ENCODE measurements at places on chromosomes 7 and 10.

DNA sequence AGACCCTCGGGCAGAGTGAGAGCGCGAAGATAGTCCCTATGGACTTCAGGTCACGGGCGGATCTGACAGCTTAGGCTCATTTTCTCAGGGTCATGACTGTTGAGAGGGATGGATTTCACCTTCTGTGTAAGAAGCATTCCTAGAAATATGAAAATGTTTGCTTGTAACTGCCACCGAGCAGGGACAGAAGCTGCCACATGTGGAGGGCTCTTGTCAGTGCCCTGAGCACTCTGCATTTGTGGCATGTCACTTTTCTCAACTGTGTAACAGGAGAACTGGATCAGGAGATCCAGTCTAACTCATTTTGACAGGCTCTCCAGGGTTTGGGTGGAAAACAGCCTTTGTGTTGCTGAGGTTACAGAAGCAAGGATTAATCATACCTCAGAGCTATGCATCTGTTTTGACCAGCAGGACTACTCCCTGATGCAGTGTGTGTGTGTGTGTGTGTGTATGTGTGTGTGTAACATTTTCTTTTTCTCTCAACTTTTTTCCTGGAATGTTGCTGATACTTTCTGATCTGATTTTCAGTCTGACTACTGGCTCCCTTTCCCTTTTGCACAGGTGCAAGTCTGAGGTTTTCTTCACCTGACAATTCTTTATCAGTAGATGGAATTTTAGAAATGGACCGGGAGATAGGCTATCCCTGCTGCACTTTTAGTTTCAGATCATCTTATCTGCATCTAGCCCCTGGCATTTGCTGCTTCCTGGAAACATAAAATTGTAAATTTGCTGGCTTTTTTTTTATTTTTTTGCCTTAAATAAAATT lies 183.3 kb downstream of the STK31 start:
- no peak for DNase-seq

GRCh38 chr10:600234-600633 lies 89.2 kb downstream of the DIP2C start:
- DNase-seq: peak; percentile 36

DNA sequence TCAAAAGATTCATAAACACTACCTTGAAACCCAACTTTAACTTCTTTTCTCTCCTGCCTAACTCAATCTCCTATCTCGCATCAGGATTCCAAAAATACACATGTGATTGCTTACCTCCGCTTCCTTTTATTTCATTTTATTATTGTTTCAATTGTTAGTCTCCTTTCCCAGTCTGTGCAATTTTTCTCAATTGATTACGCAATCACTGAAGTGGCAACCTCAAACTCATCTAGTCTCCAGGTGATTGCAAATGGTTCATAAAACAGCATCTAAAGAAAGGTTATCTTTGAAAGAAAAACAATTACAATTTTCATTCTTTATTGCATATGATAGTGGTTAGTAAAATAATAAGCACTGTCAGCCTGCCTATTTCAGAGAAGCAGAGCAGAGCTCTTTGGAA lies 45.6 kb downstream of the CHRM2 start:
- no peak for DNase-seq

GRCh38 chr7:140049339-140050024 lies 13.3 kb downstream of the PARP12 start:
- no peak for DNase-seq

DNA sequence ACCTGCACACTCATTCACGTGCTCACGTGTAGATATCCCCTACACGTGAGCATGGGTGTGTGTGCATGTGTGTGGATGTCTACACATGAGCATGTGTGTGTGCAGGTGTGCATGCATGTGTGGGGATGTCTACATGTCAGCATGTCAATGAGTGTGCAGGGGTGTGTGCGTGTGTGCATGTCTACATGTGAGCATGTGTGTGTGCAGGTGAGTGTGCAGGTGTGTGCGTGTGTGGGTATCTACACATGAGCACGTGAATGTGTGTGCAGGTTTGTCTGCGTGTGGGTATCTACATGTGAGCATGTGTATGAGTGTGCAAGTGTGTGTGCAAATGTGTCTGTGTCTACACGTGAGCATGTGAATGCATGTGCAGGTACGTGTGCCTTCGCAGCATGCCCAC lies 274.8 kb downstream of the PTPRN2 start:
- DNase-seq: no peak

GRCh38 chr7:21542891-21543527 lies at the start of gene DNAH11:
DNAH11 (plus strand) TSS chr7:21543039; CDS start chr7:21543246, 207 bp downstream.
- DNase-seq: peak; percentile 62

DNA sequence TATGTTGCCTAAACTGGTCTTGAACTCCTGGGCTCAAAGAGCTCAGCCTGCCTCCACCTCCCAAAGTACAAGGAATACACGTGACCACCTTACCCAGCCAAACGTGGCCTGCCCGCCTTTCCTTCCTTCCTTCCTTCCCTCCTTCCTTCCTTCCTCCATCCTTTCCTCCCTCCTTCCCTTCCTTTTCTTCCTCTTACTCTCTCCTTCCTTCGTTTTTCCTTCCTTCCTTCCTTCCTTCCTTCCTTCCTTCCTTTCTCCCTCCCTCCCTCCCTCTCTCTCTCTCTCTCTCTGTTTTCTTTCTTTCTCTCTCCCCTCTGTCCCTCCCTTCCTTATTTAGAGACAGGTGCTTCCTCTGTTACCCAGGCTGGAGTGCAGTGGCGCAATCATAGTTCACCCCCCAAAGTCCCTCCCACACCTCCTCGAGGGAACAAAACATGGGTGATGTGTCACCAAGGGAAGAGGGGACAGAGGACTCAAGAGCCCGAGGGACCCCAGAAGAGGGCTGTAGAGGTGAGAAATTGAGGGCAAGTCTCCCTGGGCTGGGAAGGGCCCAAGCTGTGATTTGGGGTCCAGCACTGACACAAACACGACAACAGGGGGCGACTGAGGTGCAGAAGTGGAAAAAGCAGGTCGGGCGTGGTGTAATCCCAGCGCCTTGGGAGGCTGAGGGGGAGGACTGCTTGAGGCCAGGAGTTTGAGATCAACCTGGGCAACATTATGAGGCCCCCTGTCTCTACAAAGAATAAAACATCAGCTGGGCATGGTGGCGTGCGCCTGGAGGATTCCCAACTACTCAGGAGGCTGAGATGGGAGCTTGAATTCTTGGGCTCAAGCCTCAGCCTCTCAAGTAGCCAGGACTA lies 28.1 kb downstream of the EPHB4 start:
- DNase-seq: peak; percentile 77

- DNase-seq: no peak
Observed at GRCh38 chr10:96272316-96273280, 1.2 kb upstream of the BLNK start.

- peak; percentile 87 for DNase-seq
Observed at GRCh38 chr7:953547-954327, 743 bp downstream of the ADAP1 start.

GRCh38 chr7:33421429-33421828 lies 292.1 kb downstream of the BBS9 start:
- no peak for DNase-seq

GRCh38 chr10:12635127-12635541 lies 285.8 kb downstream of the CAMK1D start:
- DNase-seq: no peak

- no peak for DNase-seq
Observed at GRCh38 chr7:25860275-25861163, 291.5 kb upstream of the NFE2L3 start.

- DNase-seq: no peak
Observed at GRCh38 chr10:125431149-125431548, 251.8 kb downstream of the TEX36 start.
